ENCODE measurements at places on chromosomes 3 and 15.

DNA sequence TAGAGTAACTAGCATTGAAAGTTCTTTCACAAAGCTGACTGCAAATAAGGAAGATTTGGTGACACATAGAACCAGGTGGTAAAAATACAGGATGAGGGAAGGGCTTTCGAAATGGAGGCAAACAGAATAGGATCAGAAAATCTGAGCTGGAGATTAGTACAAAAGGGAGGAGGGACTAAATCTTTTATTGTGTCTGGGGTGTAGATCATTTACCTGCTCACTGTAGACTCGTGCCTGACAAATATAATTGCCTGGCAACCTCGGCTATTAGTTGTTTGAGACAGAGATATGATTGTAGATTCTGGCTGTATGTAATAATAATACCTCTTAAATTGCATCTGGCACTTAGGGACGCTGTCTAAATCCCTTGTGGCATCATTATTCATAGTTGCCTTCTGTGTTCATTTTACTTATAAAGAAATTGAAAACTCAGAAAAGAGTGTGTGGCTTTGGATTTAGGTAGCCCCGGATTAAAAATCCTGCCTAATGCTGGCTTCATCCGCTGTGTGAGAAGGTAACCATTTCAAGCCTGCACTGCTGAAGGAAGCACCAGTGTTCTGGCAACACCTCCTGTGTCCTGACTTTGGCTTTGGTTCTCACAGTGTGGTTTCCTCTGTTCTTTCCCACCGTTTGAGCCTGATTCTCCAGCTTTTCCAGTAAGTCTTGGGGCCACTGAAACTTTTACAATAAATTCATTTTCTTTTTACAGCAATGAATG is 25.0 kb upstream of the GPR160 start:
- no peak for DNase-seq

DNA sequence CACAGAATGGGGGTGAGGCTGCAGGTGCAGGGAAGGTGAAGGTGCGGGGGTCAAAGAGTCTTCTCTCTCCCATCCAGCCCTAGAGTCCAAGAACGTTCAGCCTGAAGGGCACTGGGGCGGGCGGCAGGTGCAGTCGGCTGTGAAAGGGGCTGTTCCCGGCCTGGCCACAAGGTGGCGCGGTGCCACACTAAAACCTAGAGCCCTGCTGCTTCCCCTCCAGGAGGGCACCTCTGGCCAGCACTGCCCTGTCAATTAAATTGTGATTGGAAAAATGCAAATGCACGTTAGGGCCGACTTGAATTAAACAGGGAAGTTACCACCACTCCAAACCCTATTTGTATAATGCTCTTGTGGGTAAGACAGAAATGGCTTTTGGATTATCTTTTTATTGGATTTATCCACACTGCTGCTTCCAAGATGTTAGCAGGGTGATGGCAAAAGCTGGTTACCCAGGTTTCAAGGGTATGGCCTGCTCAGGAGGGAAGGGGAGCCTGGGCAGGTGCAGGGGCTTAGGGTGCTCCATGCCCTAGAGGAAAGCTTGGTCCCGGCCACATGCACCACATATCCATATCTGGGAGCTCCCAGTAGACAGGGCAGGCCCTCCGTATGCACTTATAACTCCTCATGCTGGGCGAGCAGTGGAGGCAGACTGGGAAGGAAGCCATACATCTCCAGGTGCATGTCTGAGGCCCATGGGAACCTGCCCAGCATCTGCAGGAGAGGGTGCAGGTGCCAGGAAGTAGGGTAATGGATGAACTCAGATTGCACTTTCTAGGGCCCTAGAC is 119.8 kb downstream of the ADCY5 start:
- peak; percentile 49 for DNase-seq

- DNase-seq: peak; percentile 65
Observed at GRCh38 chr15:59501597-59501996, 63.6 kb downstream of the FAM81A start.

GRCh38 chr15:71455107-71455506 is 339.8 kb downstream of the THSD4 start:
- no peak for DNase-seq

DNA sequence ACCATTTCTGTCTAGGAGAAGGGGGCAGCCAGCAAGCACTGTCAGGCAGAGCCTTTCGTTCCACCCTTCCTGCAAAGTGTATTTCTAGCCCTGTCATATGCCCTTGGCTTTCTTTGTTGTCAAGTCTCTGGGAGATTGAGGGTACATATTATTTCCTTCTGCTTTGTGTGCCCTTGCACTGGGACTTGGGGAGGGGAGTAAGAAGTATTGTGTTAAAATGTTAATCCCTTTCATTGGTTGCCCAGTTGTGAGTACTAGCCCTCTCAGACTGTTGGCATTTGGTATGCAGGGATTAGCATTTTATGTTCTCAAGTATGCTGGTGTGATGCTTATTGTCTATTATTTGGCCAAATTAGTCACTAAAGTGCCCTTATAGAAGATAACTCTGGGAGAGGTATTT is 63.9 kb downstream of the RBM6 start:
- no peak for DNase-seq

- no peak for DNase-seq
Observed at GRCh38 chr15:80473286-80474223, 69.4 kb downstream of the ARNT2 start.

DNA sequence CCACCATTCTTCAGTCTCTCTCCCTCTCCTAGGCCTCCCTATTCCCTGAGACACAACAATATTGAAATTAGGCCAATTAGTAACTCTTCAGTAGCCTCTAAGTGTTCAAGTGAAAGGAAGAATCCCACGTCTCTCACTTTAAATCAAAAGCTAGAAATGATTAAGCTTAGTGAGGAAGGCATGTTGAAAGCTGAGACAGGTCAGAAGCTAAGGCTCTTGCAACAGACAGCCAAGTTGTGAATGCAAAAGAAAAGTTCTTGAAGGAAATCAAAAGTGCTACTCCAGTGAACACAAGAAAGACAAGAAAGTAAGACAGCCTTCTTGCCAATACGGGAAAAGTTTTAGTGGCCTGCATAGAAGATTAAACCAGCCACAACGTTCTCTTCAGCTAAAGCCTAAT is 41.3 kb downstream of the PPM1L start:
- no peak for DNase-seq

DNA sequence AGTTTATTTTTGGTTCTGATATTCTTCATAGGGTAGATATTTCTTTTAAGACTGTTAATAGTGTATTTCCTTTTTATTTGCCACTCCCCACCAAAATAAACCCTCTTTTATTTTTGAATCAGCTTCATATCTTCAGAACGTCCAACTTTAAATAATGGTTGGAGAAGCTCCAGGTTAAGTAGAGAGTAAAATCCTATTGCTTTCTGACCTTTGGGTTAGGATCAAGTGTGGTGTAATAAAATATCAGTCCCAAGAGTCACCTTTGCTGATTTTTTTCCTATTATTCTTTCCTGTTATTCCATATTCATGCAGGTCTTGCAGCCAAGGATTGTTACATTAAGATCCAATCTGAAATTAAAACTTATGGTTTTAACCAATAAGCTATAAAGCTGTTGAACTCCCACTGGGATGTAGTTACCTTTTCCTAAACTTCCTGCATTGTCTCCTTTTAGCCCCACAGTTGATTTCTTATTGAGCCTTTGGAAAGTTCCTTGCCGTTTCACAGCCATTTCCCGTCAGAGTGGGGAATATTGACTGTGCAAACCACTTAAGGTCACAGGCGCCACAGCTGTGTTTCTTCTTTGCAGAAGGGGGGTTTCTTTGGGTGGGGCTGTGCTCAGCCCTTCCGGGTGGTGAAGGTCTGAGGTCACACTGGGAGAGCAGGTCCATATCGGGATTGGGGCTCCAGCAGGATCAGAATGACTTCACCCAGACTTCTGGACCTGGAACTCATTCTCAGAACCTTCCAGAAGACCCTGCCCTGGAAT is 287.3 kb upstream of the CTDSPL start:
- DNase-seq: no peak

DNA sequence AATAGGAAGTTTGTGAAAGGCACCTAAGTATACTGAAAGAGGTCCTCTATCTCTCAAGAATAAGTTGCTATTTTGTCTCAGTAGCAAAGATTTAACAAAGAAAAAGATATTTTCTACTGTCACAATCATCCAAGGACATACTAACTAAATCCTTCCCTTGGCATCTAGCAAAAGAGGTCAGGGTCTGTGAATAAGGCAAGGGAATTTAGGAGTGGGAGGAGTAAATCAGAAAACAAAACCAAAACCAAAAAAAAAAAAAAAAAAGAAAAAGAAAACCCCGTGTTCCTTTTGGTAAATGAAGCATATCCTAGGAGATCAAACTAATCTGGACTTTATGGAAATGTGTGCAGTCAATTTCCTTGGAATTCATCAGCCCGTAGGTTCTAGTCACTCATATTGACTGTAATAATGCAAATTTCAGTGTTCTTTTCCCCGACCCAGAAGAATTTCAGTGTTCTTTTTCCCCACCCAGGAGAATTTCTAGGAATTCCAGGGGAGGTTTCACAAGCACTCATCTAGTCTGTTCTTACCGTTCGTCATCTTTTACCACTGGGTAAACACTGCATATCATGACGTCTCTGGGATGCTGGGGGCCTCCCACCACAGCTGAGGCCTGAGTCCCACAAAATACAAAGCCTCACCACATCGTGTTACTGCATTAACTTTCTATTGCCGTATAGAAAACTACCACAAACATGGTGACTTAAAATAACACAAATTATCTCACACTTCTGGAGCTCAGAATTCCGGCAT is 113.8 kb upstream of the CCDC54 start:
- peak; percentile 58 for DNase-seq

DNA sequence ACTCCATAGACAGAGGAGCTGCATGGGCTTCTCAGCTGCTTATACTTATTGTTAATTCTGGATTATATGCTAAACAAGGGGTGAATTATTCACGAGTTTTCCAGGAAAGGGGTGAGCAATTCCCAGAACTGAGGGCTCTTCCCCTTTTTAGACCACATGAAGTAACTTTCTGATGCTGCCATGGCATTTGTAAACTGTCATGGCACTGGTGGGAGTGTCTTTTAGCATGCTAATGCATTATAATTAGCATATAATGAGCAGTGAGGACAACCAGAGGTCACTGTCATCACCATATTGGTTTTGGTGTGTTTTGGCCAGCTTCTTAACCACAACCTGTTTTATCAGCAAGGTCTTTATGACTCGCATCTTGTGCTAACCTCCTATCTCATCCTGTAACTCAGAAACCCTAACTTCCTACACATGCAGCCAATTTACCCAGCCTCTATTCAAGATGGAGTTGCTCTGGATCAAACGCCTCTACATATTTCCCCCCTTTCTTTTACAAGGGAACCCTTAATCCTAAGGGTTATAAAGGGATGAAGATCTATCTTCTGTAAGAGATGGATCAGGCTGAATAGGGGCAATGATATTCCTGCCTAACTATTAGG is 12.1 kb upstream of the DMXL2 start:
- DNase-seq: no peak

DNA sequence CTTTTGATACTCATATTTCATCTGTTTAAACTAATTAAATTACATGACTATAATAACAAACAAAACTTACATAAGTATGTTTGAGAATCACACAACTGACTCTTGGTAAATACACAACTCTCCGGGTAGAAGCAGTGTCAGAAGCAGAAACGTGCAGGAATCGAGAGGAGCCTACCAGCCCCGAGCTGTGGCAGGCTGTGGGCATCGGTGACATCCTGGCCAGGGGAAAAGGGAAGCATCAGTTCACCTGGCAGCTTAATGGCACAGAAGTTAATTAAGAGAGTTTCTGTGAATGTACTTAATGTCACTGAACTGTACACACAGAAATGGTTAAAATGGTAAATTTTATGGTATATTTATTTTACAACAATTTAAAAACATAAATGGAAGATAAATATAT is 90.2 kb downstream of the CRTC3 start:
- DNase-seq: no peak

- DNase-seq: no peak
Observed at GRCh38 chr3:23329471-23330105, 126.5 kb downstream of the UBE2E2 start.

DNA sequence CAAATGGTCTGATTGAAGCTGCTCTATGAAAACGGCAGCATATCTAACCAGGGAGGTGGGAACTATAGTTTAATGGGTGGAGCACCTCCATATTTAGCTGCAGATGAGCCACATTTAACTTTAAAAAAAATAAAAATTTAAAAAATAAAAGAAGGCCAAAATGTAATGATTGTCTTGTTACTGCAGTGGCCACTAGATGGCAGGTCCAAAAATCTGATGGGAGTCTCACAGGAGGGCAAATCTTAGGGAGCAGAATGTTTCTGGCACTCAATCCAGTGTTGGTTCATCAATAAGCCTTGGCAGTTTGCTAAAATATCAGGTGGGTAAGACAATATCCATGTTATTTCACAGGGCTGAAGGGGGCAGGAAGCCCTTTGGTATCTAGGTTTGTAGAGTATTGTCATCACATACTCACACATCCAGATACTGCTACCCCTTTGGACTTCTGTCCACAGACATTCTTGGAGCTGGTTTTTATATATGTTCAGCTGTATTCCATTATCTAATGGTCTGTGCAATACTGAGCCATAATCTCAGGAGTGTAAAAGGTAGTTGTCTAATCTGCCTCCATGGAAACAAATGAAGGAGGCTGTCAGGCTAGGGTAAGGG is 233.3 kb downstream of the TIGIT start:
- no peak for DNase-seq

GRCh38 chr3:101141135-101141534 is 147.9 kb upstream of the ABI3BP start:
- no peak for DNase-seq
